ENCODE measurements at places on chromosomes 5 and 9. TPM values are rescaled to one million over a fixed set of nuclear protein-coding genes. Genes with fewer than 3 reads are reported as not detected.

- H3K27me3 ChIP-seq, result no peaks in the 10 kb centered on the region
- DNase-seq, result no peak
- no peak overlapping the region for H3K27ac ChIP-seq
- H3K4me3 ChIP-seq, result no peak overlapping the region
- no peaks in the 10 kb centered on the region for H3K36me3 ChIP-seq
Measured at GRCh38 chr9:82167296-82167695, 178.7 kb downstream of the SPATA31D1 start.

- DNase-seq, result no peak
- no peaks in the 10 kb centered on the region for H3K4me1 ChIP-seq
- no peaks in the 10 kb centered on the region for H3K27me3 ChIP-seq
- no peaks in the 10 kb centered on the region for H3K36me3 ChIP-seq
- H3K27ac ChIP-seq, result no peak overlapping the region
- H3K4me3 ChIP-seq, result no peak overlapping the region
Measured at GRCh38 chr5:52895572-52896413, 93.4 kb upstream of the ITGA2 start.

Gene GRM6
- total RNA-seq, result not detected

Gene BARHL1
- not detected for total RNA-seq

Gene PCDHAC2
- total RNA-seq, result 12.3 TPM

Gene CDH12
- total RNA-seq, result not detected

Gene POLR1E
- 29.7 TPM for total RNA-seq

Gene PCDHAC1
- total RNA-seq, result 26.3 TPM

Gene B4GALT1
- total RNA-seq, result 184 TPM

GRCh38 chr9:3330792-3331420 is 194.9 kb downstream of the RFX3 start:
- no peaks in the 10 kb centered on the region for H3K27me3 ChIP-seq
- no peaks in the 10 kb centered on the region for H3K4me1 ChIP-seq
- H3K27ac ChIP-seq, result no peak overlapping the region
- no peak overlapping the region for H3K4me3 ChIP-seq
- no peaks in the 10 kb centered on the region for H3K36me3 ChIP-seq
- DNase-seq, result peak; percentile 41

Gene PSD2
- total RNA-seq, result not detected

Gene KCNIP1
- not detected for total RNA-seq

- DNase-seq, result no peak
- H3K4me3 ChIP-seq, result no peak overlapping the region
- H3K27me3 ChIP-seq, result no peaks in the 10 kb centered on the region
- peaks cover 11% of the 10 kb centered on the region for H3K4me1 ChIP-seq
- no peak overlapping the region for H3K27ac ChIP-seq
- no peaks in the 10 kb centered on the region for H3K36me3 ChIP-seq
Measured at GRCh38 chr5:148778882-148779281, 47.5 kb upstream of the ADRB2 start.

GRCh38 chr5:138240650-138241385 is 27.7 kb upstream of the CDC23 start:
- H3K27me3 ChIP-seq, result peaks cover 63% of the 10 kb centered on the region
- no peak for DNase-seq
- no peak overlapping the region for H3K4me3 ChIP-seq

GRCh38 chr9:135521608-135522095 is 412 bp downstream of the LCN1 start:
- H3K27me3 ChIP-seq, result peaks cover 28% of the 10 kb centered on the region
- H3K36me3 ChIP-seq, result no peaks in the 10 kb centered on the region
- DNase-seq, result no peak

DNA sequence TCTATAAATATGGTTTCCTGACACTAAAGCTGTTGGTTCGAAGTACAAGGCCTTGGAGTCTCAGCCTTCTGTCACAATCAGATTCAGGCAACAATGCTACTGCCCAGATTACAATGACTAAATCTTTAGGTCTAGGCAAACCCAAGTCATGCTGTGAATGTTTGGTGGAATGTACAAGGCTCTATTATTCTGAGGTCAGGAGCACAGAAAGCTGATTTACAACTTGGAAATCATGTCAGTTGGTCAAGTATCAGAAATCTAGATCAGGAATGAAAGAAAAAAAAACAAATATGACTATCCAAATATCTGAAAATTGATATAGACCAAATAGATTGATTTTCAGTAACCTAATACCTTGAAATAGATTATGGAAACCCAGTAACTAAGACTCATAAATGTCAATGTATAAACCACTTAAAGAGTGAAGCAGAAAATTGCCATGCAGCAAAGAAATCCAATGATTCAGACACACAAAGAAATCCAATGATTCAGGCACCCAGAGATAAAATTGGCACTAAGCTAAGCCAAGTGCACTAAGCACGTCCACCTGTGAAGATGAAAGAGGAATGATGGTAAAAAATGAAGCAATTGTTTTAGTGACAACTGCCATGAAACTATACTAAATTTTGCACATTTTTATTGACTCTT is 588.0 kb upstream of the TUSC1 start:
- H3K4me1 ChIP-seq, result peaks cover 10% of the 10 kb centered on the region
- H3K36me3 ChIP-seq, result no peaks in the 10 kb centered on the region
- DNase-seq, result no peak
- H3K27ac ChIP-seq, result no peak overlapping the region

GRCh38 chr9:73011956-73012355 is 59.1 kb upstream of the ALDH1A1 start:
- H3K4me1 ChIP-seq, result no peaks in the 10 kb centered on the region
- peaks cover 78% of the 10 kb centered on the region for H3K27me3 ChIP-seq
- H3K36me3 ChIP-seq, result no peaks in the 10 kb centered on the region
- no peak overlapping the region for H3K27ac ChIP-seq
- H3K4me3 ChIP-seq, result no peak overlapping the region

Gene FAM151B
- 1.8 TPM for total RNA-seq

- peaks cover 100% of the 10 kb centered on the region for H3K27me3 ChIP-seq
- H3K36me3 ChIP-seq, result no peaks in the 10 kb centered on the region
- no peak for DNase-seq
- no peak overlapping the region for H3K27ac ChIP-seq
- H3K4me1 ChIP-seq, result no peaks in the 10 kb centered on the region
Measured at GRCh38 chr5:58786035-58786434, 203.2 kb downstream of the RAB3C start.

DNA sequence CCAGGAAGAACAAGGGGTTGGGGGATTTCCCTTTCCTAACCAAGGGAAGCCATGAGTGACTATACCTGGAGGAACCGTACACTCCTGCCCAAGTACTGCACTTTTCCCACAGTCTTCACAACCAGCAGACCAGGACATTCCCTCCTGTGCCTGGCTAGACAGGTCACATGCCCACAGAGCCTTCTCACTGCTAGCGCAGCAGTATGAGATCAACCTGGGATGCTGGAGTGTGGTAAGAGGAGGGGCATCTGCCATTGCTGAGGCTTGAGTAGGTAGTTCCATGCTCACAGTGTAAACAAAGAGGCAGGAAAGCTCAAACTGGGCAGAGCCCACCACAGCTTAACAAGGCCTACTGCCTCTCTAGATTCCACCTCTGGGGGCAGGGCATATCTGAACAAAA is 35.9 kb downstream of the SAXO1 start:
- H3K27ac ChIP-seq, result no peak overlapping the region
- H3K4me1 ChIP-seq, result no peaks in the 10 kb centered on the region

DNA sequence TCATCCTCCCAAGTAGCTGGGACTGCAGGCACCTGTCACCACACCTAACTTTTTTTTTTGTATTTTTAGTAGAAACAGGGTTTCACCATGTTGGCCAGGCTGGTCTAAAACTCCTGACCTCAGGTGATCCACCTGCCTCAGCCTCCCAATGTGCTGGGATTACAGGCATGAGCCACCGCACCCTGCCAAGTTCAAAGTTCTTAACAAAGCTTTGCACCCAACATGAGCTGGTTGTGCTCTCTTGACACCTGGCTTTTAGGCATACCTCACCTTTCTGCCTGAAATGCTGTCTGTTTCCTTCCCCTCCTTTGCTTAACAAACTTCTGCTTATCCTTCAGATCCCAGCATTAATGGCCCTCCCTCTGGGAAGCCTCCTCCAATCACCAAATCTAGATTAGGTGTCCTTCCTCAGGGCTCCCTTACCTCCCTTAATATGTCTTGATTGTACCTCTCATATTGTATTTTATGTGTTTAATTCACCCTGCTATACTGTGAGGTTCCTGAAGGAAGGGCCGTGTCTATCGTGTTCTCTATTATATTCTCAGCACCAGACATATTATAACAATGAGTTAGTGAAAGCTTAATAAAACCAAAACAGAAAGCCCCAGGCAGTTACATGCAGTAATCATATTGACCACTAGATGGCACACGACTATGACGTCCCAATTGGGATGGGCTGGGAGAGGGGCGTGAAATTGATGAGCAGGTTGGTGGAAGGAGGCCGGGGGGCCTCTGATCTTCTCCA is 62.9 kb upstream of the PPARGC1B start:
- no peaks in the 10 kb centered on the region for H3K36me3 ChIP-seq
- H3K4me3 ChIP-seq, result no peak overlapping the region
- peaks cover 8% of the 10 kb centered on the region for H3K4me1 ChIP-seq
- H3K27ac ChIP-seq, result no peak overlapping the region

Gene SARDH
- total RNA-seq, result not detected

DNA sequence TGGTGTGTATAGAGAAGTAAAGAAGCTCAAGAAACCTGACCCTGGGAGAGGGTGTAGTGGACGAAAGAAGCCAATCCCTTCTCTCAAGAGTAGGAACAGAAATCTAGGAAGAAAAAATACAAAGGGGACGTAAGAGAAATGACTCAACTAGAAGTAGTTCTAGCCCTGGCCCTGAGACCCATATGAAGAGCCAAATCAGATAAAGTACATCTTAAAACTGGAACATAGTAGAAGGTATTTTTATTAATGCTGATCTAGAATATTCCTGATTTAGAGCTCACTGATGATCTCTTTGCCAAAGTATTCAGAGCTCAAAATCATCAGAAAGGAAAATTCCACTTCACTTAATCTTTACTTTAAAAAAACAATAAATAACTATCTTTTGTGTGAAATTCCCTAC is 184.8 kb downstream of the MLLT3 start:
- H3K4me3 ChIP-seq, result no peak overlapping the region
- no peak for DNase-seq
- H3K4me1 ChIP-seq, result no peaks in the 10 kb centered on the region
- peaks cover 41% of the 10 kb centered on the region for H3K27me3 ChIP-seq

DNA sequence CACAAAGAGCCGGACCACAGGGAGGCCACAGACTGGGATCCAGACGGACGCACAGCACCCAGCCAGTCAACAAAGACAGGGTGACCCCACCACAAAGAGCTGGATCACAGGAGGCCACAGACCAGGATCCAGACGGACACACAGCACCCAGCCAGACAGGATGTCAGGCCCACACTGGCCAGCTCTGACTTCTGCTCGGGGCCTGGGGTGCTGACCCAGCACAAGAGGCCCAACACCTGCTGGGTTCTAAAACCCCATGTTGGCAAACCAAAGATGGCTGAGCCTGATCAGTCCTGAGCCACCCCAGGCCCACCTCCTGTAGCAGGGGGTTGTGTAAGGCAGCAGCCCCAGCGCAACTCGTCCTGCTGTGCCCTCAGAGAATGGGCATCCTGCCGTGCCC is 5.2 kb upstream of the DPH7 start:
- H3K27ac ChIP-seq, result no peak overlapping the region
- no peak overlapping the region for H3K4me3 ChIP-seq
- H3K27me3 ChIP-seq, result no peaks in the 10 kb centered on the region
- H3K36me3 ChIP-seq, result peaks cover 39% of the 10 kb centered on the region

DNA sequence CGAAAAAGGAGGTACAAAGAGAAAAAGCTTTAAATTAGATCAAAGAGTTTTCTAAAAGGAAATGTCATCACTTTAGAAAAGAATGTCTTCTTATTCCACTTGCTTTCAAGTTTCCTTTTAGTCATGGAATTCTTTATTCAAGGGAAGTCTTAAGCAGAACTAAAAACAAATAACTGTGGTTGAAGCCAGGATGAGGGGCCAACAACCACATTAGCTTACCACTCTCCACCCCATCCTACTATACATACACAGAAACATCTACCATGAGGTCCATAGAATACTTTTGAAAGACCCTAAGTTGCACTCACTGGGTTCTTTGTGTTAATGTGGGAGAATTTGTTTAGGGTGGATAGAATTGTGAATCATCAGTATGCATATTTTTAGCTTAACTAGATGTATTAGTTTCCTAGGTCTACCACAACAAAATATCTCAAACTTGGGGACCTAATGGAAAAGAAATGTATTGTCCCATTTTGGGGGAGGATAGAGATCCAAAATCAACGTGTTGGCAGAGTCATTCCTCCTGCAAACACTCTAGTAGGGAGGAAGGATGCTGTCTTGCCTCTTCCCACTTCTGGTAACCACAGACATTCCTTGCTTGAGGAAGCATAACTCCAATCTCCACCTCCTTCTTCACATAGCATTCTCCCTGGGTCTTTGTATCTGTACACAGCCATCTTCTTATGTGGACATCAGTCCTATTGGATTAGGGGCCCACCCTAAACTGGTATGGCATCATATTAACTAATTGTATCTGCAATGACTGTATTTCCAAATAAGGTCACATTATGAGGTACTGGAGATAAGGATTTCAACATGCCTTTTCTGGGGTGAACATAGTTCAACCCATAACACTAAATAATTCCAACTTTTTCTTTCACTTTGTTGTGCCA is 239.4 kb downstream of the LURAP1L start:
- peaks cover 5% of the 10 kb centered on the region for H3K4me1 ChIP-seq
- no peak overlapping the region for H3K4me3 ChIP-seq
- H3K27ac ChIP-seq, result no peak overlapping the region
- no peak for DNase-seq
- no peaks in the 10 kb centered on the region for H3K27me3 ChIP-seq

Gene PCDHGB5
- 5.6 TPM for total RNA-seq

DNA sequence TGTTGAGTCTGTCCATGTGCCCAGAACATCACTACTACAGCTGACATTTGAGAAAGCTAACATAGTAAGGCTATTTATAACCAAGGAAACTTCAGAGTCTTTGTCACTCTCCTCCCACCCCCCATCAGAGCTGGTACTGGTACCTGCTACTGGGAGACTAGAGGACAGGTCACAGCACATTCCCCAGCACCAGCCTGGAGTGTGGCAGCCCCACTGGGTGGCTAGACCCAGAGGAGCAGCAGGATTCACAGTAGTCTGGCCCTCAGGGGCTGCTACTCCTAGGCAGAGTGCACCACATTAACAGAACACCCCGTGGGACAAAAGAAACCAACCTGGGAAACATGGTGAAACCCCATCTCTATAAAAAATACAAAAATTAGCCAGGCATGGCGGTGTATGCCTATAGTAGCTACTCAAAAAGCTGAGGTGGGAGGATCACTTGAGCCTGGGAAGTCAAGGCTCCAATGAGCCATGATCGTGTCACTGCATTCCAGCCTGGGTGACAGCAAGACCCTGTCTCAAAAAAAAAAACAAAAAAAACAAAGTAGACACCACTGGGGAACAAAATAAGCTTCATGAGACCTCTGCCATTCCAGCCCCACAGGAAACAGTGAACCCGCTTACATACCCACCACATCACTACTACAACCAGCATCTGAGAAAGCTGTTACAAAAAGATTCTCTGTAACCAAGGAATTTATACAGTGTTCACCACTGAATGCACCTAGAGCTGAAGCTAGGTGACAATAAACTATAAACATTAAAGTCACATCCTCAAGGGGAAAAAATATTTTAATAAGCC is 26.3 kb upstream of the PTGER4 start:
- no peaks in the 10 kb centered on the region for H3K27me3 ChIP-seq
- peaks cover 8% of the 10 kb centered on the region for H3K4me1 ChIP-seq
- no peak for DNase-seq
- H3K27ac ChIP-seq, result peak overlapping the region; percentile 29
- no peaks in the 10 kb centered on the region for H3K36me3 ChIP-seq

- H3K4me1 ChIP-seq, result peaks cover 5% of the 10 kb centered on the region
- H3K27me3 ChIP-seq, result no peaks in the 10 kb centered on the region
- no peak for DNase-seq
- peaks cover under 1% of the 10 kb centered on the region for H3K36me3 ChIP-seq
Measured at GRCh38 chr9:124964604-124965003, 23.7 kb upstream of the GOLGA1 start.

- H3K4me3 ChIP-seq, result no peak overlapping the region
- DNase-seq, result no peak
- H3K36me3 ChIP-seq, result peaks cover 68% of the 10 kb centered on the region
- H3K27ac ChIP-seq, result no peak overlapping the region
- no peaks in the 10 kb centered on the region for H3K27me3 ChIP-seq
Measured at GRCh38 chr5:115524199-115524847, 20.3 kb downstream of the FEM1C start.

Data from MCF 10A (cell line).